ENCODE measurements at places on chromosomes 2 and 18.

DNA sequence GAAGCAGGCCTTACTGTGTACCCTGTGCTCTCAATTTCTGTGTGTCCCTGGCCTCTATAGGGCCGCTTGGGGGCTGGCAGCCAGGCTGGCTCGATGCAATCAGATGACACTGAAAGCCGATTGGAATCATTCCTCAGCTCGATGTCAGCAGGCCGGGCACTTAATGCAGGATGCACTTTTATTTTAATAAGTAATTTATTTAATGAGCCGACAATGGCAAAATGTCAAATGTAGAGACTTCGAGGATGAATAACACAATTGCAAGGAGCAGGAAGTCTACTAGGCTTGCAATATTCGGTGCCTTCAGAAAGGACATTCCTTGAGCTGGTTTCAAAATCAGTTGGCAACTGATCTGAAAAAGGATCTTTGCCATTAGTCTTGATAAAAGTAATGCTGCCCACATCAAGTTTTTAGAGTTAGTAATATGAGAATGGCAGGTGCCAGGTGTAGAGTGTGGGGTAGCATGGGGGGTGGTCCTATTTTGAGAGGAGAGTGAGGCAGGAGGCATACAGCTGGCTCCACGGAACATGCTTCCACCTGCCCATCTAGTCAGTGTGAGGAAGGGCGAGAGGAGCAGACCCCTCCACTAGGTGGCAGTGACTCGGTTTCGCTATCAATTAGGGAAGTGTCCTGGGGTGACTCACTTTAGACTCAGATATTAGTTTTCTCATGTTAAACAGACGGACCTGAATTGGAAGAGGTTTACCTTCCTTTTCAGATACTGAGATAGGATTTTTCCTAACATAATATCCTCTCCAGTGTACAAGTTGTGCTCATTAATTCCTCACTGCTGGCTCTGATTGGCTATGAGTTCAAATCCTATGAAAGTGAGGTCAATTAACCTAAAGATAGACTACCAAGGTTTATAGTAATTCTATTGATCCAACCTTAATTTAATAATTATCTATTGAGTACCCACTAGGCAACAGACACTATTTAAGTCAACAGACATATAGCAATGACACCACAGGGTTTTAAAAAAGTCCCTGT, 80.9 kb downstream of the NABP1 start:
- DNase-seq = peak; percentile 49

DNA sequence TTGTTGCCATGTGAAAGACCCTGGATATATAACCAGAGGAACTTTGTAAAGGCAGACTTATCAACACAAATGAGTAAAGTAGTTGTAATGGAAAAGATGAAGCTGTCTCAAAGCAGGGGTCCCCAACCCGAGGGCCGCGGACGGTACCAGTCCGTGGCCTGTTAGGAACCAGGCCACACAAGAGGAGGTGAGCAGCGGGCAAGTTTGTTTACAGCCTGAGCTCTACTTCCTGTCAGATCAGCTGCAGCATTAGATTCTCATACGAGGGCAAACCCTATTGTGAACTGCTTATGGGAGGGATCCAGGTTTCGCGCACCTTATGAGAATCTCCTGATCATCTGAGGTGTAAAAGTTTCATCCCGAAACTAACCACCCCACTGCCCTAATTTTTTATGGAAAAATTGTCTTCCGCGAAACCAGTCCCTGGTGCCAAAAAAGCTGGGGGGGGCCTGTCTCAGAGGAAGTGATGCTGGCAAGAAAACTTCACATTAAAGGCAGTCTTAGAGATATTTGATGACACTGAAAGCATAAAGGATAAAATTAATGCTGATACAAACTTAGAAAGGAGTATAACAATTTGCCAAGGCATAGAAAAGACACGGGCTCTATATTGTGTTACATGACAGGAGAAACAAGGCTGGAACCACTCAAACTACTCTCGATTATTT, 57.5 kb upstream of the MSTN start:
- DNase-seq = no peak

- peak; percentile 89 for DNase-seq
Observed at GRCh38 chr2:218375212-218375611, 6.9 kb upstream of the SLC11A1 start.

- no peak for DNase-seq
Observed at GRCh38 chr2:10500601-10501361, 52.7 kb upstream of the ODC1 start.

GRCh38 chr18:26215247-26215970, 10.8 kb upstream of the TAF4B start:
- no peak for DNase-seq

DNA sequence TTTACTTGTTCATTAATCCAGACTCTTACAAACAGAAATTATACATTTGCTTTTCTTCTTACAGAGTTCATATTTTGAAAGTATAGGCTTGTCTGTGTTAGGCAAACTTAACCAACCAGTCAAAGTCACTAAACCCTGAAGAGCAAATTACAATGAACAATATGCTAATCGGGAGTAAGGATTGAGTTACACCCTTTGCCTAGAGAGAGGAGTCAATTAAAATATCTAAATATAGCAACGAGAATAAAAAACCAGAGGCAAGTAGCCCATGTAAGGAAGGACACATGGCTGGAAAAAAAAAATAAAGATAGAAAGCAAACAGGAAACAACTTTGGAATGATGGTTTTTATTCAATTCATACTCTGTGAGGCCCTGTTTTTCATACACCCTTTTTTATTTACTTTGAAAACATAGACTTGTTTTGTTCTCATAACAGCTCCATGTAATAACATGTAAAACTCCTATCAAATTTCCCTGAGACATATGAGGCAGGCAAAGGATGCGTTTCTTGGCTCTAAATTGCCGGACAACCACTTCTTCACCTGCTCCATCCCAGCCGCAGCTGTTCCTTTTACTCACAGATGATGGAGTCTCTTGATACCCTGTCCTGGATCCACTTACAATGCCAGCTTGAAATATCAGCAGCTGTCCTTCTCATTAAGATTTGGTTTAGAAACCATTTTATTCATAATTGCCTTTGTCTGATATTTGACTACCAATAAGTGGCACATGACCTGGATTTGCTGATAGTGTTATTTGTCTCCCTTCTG, 767.7 kb upstream of the GCFC2 start:
- DNase-seq = no peak

DNA sequence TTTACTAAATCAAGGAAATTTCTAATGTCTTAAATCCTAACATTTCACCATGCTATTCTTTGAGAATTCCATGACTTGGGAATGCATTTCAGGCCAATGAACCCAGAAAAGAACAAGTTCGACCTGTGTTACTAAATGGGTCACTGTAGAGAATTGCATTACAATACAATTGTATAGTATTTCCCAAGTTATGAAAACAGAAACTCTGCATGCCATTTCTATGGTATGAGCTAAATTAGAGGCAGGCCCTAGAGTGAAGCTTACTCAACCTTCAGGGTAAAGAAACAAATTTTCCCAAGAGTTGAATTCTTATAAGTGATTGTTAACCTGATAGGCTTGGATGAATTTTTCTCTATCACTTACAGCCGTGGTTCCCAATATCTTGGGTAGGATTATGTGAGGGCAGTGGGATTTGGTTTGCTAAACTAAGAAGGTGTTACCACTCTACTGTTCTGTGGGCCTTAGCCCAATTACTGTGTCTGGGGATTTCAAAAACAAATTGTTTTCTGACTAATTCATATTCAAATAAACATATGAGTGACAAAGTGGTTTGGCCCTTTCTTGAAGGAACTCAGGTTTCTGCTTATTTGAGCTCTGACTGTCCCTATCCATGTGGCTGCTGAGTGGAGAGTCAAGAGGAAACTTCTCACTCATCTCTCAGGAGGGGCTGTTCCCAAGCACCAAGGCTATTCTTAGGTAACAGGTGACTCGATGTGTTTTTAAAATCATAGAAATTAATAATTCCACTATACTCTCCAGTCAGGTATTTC, 11.2 kb upstream of the SERPINB7 start:
- DNase-seq = peak; percentile 44

DNA sequence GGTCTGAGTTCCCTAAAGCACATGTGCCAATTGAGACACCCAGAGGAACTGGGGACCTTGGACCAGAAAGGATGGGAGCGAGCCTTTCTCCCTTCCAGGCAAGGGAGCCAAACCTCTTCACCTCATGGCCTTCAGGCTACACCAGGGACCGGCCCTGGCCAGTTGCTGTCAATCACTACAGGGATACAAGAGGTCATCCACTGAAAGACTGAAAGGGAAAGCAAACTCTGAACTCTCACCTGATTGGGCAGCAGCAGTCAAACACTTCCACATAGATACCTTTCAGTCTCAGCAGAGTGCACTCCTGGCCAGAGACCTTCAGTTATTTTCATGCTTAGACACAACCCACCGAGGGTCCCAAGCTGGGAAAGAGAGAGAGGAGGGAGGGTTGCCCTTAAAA, 1956.0 kb upstream of the LRRTM1 start:
- DNase-seq = no peak
